ENCODE measurements at places on chromosomes 3 and 15.

DNA sequence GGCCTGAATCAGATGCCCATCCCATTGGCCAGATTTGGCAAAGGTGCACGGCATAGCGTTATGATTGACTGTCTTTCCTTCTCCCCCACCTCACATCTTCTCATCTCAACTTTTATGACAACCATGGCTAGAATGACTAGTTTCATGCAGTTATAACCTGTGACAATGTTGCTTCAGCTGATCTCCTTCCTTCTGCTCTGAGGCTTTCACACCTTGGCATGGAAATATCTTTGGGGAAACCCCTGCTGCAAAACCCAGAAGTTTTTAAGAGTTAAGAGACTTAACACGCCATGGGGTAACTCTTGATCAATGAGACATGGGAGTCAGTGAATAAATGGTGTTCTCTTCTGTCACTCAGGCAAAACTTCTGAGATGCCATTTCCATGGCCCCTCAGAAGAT is 290.7 kb upstream of the MDFIC2 start:
- no peaks in the 10 kb centered on the region for H3K4me1 ChIP-seq
- H3K36me3 ChIP-seq = no peaks in the 10 kb centered on the region
- no peak overlapping the region for H3K4me3 ChIP-seq
- no peaks in the 10 kb centered on the region for H3K27me3 ChIP-seq

GRCh38 chr3:132536442-132537153 is 60.5 kb upstream of the ACKR4 start:
- no peaks in the 10 kb centered on the region for H3K4me1 ChIP-seq
- DNase-seq = no peak
- no peak overlapping the region for H3K27ac ChIP-seq
- peaks cover 31% of the 10 kb centered on the region for H3K36me3 ChIP-seq
- H3K4me3 ChIP-seq = no peak overlapping the region

- H3K4me3 ChIP-seq = no peak overlapping the region
- DNase-seq = no peak
- peak overlapping the region; percentile 40 for H3K27ac ChIP-seq
- H3K36me3 ChIP-seq = peaks cover 28% of the 10 kb centered on the region
- H3K27me3 ChIP-seq = no peaks in the 10 kb centered on the region
These were observed 46.8 kb downstream of the CMTM6 start for GRCh38 chr3:32455609-32456428.

DNA sequence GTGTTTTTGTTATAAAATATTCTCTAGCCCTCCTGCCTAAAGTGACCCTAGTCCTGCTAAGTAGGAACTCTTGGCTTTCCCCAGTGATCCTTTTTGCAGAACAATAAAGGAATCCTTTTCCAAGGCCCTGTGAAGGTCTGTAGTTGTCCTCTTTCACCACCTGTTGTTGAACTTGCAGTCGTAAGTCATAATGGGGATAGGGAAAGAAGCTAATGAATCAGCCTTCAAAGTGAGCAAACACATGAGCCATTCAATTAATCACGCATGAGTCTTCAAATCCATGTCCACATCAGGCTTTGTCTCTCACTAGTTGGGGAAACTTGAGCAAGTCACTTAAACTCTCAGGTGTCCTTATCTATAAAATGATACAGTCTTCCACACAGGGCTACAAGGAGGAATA is 27.6 kb downstream of the ZNF860 start:
- H3K36me3 ChIP-seq = no peaks in the 10 kb centered on the region
- no peak for DNase-seq
- H3K27ac ChIP-seq = no peak overlapping the region
- H3K4me3 ChIP-seq = no peak overlapping the region

DNA sequence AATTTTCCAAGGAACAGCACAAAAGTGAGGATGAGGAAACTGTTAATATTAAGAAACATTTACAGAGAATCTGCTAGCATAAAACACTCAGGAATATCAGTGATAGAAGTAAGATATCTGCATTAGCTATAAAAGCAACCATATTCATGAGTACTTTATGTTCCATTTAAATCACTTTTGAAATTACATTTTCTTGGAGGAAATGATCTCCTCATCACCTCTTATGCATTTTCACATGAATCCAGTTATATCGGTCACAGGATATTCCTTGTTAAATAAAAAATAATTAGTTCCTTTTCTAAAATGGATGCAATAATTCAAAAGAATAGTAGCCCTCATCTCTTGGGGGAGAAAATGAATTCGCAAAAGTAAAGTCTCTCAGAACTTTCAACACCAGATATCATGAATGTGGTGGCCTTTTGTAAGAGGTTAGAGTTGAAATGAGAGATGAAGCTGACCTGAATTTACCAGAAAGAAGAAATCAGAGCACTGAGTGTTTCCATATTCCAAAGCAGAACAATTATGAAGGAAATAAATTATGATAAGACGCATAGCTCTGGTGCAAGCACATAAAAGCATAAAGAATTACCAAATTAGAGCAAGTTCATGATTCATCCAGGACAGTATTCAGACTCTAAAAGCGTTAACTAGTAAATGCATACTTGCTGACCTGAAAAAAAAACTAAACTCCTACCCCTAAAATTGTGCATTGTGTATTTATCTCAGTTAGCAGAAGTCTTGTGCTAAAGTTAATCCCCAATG is 321.9 kb upstream of the CCDC54 start:
- H3K36me3 ChIP-seq = no peaks in the 10 kb centered on the region
- H3K27me3 ChIP-seq = no peaks in the 10 kb centered on the region
- H3K27ac ChIP-seq = no peak overlapping the region
- no peak for DNase-seq

GRCh38 chr15:90592131-90592881 is 62.6 kb downstream of the CRTC3 start:
- no peaks in the 10 kb centered on the region for H3K36me3 ChIP-seq
- no peak for DNase-seq
- no peaks in the 10 kb centered on the region for H3K27me3 ChIP-seq

GRCh38 chr15:74376226-74376625 is 8.8 kb upstream of the CYP11A1 start:
- no peaks in the 10 kb centered on the region for H3K36me3 ChIP-seq
- H3K4me1 ChIP-seq = peaks cover 7% of the 10 kb centered on the region
- no peak overlapping the region for H3K27ac ChIP-seq
- H3K4me3 ChIP-seq = no peak overlapping the region

DNA sequence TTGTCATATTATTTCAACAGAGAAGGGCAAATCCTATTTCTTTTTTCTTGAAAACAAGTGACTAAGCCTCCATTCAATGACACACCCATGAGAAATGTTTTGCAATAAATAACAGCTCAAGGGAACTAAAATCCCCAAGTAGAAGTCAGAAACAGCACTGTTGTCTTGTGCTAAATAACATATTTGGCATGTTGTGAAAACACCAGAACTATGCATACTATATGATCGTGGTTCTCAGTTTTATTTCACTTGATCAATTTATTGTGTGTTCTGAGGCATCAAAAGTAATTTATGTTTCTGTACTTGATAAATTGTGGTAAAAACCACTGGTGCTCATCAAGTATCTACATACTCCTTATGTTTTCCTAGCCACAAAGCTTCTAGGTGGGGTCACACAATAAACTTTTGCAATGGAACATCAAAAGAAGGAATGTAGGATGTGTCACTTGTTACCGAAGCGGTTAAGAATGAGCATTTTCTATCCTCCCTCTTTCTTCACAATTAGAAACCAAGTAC is 691.7 kb upstream of the CBLB start:
- no peaks in the 10 kb centered on the region for H3K36me3 ChIP-seq
- H3K4me3 ChIP-seq = no peak overlapping the region
- H3K27ac ChIP-seq = no peak overlapping the region

DNA sequence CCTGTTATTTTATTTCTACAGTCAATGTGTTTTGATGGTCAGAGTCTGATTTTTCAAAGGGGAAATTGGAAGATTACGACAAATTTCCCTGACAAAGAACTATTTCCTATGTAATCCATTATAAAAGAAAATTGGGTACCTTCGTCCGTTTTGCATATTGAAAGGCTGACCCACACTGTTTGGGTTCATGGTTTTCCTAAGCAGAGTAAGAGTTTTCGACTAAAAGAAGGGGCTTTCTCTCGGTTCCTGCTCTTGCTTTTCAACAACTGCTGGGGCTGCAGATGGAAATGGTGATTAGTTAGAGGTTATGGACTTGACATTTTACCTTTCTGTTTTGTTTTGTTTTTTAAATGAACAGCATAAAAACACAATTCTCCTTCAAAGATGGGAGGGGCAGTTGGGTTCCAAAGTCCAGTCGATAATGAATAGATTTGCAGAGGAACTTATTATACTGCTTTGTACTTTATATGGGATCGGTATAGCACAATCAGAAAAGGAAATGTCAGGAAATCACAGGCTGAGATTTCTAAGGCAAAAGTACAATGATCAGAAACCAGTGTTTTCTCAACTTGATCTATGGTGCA is 978 bp downstream of the KCNMB2 start:
- no peaks in the 10 kb centered on the region for H3K4me1 ChIP-seq
- no peak for DNase-seq
- peak overlapping the region; percentile 41 for H3K4me3 ChIP-seq
- H3K27me3 ChIP-seq = no peaks in the 10 kb centered on the region

- no peak overlapping the region for H3K27ac ChIP-seq
- no peaks in the 10 kb centered on the region for H3K4me1 ChIP-seq
- no peaks in the 10 kb centered on the region for H3K27me3 ChIP-seq
- H3K4me3 ChIP-seq = no peak overlapping the region
These were observed 108.3 kb downstream of the OCA2 start for GRCh38 chr15:27990521-27991515.

Data from upper lobe of left lung (tissue), 6 donors.